WERI-Rb-1 (cell line): ENCODE measurements at places on chromosomes 4 and X.
A peak's percentile ranks its signal among the peaks of the same experiment; 100 is the strongest.

DNA sequence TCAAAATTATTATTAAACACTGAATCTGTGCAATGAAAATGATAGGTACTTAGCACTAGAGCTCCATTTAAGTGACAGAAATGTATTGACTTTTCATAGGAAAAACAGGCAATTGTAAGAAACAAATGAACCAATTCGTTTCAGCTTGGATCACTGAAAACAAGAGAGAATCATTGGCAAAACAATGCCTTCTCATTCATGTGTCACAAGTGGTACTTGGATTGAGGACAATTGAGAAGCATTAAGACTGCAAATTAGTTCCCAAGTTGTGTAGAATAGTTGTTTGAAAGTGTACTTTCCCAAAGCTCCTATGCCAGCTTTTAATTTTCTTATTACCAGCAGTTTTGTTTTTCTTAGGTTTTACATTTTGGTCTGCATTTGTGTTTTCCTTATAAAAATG is 20.6 kb downstream of the CNKSR2 start:
- no peak for DNase-seq

GRCh38 chr4:88585917-88586316 is 6.4 kb upstream of the HERC3 start:
- DNase-seq: no peak

GRCh38 chrX:69320116-69320515 is 154.9 kb upstream of the PJA1 start:
- DNase-seq: no peak

DNA sequence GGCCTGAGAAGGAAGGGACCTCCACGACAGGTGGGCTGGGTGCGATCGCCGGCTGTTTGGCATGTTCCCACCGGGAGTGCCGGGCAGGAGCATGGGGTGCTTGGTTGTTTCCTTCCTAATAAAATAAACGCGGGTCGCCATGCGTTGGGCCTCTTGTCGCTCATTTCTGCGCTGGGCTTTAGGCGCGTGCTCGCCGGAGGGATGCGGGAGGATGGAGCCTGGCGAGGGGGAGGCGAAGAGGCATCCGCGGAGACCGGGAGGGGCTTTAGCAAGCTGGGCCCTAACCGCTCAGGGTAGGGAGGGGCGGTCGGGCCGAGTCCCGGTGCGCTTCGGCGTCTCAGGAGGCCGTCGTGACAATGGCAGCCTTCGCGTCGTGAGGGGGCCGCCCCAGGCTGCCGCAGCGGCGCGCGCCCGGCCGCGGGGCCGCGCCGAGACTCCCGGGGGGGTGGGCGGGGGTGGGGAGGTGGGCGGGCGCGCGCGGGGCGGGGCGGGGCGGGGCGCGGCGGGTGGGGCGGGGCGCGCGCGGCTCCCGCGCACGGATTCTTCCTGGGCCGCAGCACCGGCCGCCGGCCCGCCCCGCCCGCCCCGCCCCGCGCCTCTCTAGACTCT is 476 bp upstream of the GDI1 start:
- DNase-seq: peak; percentile 64

DNA sequence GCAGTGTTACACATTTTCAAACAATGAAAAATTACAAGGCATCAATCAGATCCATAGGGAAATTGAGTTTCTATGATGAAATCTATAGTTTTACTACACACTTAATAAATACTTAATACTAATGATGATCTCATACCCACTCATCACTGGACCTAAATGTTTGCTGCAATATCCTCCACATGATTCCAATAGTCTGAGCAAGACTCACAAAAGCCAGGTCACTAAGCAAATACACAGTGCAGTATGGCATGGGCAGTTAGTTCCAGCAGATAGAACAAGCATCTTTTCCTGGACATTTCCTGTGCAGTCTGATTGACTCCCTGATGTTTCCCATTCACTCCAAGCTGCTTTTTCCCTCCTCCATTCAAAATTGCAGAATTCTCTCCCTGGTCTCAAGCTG is 109.0 kb upstream of the ATOH1 start:
- DNase-seq: no peak

DNA sequence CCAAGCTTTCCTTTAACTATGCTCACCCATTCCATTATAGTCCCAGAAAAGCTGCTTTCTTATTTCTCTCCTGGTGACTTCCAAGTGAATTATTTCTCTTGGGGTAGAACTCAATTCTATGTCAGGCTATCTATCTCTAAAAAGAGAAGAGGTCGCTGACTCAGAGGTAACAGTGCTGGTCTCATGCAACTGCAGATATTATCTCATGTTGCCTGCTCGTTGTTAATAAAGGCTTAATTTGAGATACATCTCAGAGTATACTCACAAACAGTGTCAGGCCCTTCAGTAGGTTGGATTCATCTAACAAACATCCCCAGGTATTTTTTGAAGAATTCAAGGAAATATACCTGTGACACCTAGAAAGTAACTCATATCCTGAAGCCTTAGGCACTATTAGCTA is 2.7 kb downstream of the TMEM154 start:
- no peak for DNase-seq

DNA sequence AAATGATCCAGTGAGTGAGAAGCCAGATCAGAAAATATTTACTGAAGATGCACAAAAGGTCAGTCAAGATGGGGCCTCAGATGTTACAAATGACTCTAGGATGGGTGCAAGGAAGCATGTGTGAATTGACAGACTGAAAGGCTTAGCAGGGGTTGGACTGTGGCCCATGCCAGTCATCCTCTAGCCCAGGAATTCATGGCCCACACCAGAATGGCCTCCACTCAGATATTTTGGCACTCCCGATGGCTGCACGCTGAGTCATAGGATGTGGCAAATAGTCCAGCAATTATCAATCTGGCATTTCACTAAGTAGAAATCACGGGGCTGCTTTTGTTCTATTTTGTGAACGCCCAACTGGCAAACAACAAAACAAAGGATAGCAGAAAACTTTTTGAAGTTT is 406.5 kb downstream of the IQCM start:
- DNase-seq: no peak

DNA sequence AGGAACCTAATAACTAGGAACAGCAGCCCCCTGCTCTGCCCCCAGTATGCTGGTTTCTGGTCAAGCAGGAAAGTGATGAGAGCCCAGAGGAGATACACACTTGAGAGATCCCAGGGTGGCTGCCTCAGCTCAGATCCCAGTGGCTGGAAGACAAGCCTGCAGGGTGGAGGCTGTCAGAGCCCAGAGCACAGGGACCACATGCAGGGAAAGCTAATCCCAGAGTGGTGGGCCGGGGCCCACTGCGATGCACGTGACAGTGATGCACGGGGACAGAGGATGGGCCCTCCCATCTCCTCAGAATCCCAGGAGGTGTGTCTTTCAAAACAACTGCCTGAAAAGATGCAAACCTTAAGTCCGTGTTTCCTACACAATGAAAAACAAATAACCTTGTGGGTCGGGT is 29.1 kb upstream of the CRMP1 start:
- DNase-seq: no peak

- no peak for DNase-seq
Measured at GRCh38 chr4:165631912-165632311, 241.1 kb upstream of the TLL1 start.

- DNase-seq: no peak
Measured at GRCh38 chr4:174650711-174651355, 128.5 kb upstream of the HPGD start.

- DNase-seq: no peak
Measured at GRCh38 chr4:185255868-185256267, 46.5 kb downstream of the SNX25 start.

- DNase-seq: no peak
Measured at GRCh38 chr4:122712782-122713181, 19.7 kb upstream of the BBS12 start.

- DNase-seq: no peak
Measured at GRCh38 chrX:108494406-108495090, 54.9 kb downstream of the COL4A5 start.

DNA sequence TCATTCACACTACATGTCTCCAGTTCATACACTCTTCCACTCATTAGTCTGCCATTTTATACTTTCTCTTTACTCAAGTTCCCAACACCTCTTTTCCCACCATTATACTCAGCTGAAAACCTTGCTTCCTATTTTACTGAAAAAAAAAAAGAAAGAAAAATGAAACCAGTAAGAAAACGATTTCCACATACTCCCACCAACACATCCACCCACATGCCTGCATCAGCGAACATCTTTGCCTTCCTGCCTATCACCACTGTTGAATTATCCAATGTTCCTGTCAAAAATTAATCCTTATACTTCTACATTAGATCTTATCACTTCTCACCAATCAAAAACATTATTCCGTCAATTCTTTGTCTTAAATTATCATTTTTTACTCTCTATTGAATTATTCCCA is 188.1 kb upstream of the FAM241A start:
- DNase-seq: no peak

GRCh38 chr4:14520171-14520570 is 482.1 kb upstream of the CPEB2 start:
- no peak for DNase-seq

DNA sequence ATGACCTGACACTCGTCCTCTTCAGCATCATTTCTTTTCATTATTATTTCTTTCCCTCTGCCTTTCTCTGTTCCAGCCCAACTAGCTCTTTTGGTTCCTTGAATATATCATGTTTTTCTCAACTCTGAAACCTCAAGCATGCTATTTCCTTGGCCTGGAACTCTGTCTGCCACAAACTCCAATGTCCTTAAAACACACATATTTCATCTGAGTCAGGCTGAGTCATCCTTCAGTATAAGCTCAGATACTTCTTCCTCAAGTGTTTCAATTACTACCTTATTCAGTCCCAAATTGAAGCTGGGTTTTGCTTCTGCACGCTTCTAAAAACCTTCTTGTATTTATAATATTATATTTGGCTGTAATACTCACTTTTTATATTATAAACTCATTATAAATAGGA is 424.2 kb downstream of the PDGFC start:
- DNase-seq: no peak

- DNase-seq: no peak
Measured at GRCh38 chr4:1291996-1292702, 2.5 kb downstream of the MAEA start.

DNA sequence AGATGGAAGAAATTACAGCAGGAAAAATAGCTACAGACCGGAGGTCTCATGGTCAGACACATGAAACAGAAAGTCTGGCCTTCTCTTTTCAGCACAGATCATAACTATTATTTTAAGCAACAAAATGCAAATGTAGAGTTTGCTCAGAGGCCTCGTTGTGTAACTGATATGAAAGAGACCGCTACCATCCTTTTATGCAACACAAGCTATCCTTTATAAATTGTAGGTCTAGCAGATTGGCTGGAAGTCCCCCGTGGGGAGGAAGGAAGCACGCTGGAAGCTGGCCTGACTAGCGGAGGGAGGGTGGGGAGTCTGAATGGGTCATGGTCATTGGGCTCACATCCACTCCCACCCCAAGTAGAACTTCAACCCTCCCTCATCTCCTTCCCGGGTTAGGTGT is 27.7 kb downstream of the DMP1 start:
- DNase-seq: no peak

GRCh38 chr4:96164814-96165351 is 325.0 kb downstream of the PDHA2 start:
- DNase-seq: no peak

DNA sequence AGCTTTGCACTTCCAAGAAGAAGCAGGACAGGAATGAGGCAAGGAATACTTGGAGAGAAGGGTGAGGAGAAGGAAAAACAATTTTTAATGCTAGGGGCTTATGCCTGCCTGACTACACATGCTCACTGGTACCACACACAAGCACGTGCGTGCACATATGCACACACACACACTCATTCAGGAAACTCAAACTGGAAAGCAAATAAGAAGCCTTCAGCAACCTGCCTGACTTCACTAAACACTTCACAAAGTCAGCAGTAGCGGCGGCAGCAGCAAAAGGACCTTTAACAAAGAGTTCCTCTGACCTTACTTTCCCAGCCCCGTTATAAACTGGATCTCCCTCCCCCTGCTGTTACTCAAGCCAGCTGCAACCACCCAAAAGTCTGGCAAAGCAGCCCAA is 3.3 kb downstream of the ZDHHC9 start:
- DNase-seq: no peak

GRCh38 chr4:89277412-89277811 is 30.2 kb downstream of the GPRIN3 start:
- no peak for DNase-seq

DNA sequence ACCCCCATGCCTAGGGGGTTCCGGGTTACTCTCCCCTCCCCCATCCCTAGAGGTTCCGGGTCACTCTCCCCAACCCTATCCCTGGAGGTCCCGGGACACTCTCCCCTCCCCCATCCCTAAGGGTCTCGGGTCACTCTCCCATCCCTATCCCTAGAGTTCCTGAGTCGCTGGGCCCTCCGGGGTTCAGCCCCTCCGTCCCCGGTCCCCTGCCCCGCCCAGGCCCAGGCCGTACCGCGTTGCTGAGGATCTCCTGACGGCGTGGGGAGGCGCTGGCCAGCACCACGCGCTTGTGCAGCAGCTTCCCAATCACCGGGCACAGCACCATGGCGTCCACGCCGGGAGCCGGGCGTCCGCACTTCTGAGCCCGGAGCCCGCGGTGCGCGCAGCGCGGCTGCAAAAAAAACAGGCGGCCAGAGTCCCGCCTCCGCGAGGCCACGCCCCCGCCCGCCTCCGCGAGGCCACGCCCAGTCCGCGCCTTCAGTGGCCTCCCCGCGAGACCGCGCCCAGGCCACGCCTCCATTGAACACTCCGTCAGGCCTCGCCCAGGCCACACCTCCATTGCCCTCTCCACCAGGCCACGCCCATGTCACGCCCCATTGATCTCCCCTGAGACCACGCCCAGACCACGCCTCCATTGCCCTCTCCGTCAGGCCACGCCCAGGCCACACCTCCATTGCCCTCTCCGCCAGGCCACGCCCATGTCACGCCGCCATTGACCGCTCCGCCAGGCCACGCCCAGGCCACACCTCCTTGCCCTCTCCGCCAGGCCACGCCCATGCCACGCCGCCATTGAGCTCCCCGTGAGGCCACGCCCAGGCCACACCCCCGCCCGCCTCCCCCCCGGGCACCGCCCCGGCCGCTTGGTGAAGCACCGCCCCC is at the start of gene ASMTL:
ASMTL (minus strand) TSS at position 394 of the 879 bp plus-strand sequence; CDS start at position 325, 69 bp downstream.
- DNase-seq: peak; percentile 99

- DNase-seq: no peak
Measured at GRCh38 chr4:26197018-26197779, 123.6 kb upstream of the RBPJ start.

GRCh38 chr4:172573899-172574298 is 594.7 kb upstream of the GALNT7 start:
- DNase-seq: no peak

- DNase-seq: no peak
Measured at GRCh38 chr4:101142259-101142658, 205.1 kb downstream of the PPP3CA start.
